Dermis microvascular lymphatic vessel endothelial cell (primary cell): ENCODE measurements at places on chromosomes 2 and 18. TPM values are rescaled to one million over a fixed set of nuclear protein-coding genes. Genes with fewer than 3 reads are reported as not detected.

The TP53I3 gene
- 42.1 and 55.3 TPM in 2 replicates for total RNA-seq

GRCh38 chr2:99488539-99489062 lies 1.2 kb downstream of the REV1 start:
- peak; percentile 30 for DNase-seq

DNA sequence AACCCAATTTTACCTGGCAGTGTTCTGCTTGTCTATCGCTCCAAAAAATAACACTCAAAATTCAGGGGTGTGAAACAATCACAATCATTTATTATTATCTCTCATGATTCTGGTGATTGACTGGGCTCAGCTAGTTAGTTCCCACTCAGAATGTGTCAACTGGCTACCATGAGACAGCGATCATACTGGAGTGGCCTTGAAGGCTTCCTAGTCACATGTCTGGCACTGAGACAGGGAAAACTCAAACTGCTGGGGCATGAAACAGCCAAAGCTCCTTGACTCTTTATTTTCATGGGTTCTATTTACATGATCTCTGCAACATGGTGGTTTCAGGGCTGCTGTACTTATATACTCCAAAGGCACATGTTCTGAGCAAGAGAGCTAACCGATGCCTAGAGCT lies 6.2 kb upstream of the ANXA4 start:
- DNase-seq: no peak

DNA sequence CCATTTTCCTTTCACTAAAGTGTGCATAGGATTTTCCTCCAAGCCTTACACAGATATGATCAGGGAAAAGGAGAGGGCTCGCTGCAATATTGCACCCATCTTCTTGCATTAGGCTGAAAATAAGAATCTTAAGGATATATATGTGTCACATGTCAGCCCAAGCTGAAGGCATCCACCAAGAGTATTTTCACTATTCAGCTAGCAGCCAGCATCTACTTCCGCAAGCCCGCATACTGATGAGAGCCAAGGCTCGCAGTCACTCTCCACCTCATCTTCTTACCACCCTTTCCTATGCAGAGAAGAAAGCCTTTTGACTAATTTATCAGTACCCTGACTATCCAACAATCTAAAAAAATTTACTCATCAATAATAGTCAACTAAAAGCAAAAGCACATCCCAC lies 6.1 kb downstream of the TMEM163 start:
- no peak for DNase-seq

DNA sequence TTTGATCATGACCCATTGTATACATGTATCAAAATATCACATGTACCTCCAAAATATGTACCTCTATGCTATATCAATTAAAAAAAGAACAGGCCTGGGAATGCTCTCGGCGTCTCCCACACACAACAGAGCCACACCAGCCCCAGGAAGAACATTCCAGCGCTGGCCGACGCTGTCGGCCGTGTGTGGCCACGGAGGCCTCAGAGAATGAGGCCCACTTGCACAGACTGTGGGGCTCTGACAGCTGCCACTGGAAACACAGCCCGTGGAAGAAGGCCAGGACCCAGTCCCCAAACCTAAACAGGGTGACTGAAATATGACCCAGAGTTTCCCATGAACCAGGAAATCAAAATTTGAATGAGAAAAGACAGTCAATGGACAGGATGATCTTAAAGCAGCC lies 69.7 kb downstream of the EIPR1 start:
- no peak for DNase-seq

DNA sequence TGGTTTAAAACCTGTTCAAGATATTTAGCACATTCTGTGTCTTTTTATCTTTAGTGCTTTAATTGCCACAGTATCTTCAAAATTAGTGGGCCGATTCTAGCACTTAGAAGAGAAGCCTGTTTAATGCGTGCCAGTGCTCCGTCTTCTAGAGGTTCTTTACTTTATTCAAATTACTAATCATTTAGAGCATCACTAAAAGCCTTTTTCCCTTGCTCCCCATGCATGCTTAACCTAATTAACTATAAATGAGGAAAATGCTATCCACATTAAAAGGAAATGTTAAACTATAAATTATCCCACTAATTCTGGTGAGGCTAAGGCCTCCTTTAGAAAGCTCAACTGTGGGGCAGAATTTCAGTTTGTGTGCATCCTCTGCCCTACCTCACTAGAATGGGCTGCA lies 31.5 kb upstream of the INSIG2 start:
- DNase-seq: no peak
